ENCODE measurements at places on chromosomes 5 and 9. TPM values are rescaled to one million over a fixed set of nuclear protein-coding genes. Genes with fewer than 3 reads are reported as not detected.

GRCh38 chr9:100884518-100884917, 144.0 kb upstream of the PLPPR1 start:
- DNase-seq = no peak

The MAT2B gene
- 97.6 TPM for total RNA-seq

GRCh38 chr5:73434907-73435306, 13.7 kb downstream of the FOXD1 start:
- no peak for DNase-seq

- no peak for DNase-seq
These were observed 278.3 kb upstream of the RFX3 start for GRCh38 chr9:3804103-3804502.

DNA sequence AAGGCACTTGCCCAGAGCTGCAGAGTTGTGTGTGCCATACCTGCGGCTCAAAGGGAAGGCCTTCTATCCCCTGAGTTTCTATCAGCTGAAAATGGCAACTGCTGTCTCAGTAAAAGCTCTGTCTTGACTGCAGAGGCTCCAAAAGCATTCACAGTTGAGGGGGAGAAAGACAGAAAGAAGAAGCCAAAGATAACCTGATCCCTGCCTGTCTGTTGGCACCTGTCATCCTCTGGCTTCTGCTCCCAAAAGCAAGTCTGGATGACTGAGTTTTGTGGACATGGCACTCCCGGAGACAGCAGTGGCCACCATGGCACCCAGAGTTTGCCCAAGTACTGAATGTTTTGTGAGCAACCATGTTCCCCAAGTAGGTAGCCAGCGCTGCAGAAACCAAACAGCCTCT, 176.6 kb downstream of the NR3C1 start:
- no peak for DNase-seq

DNA sequence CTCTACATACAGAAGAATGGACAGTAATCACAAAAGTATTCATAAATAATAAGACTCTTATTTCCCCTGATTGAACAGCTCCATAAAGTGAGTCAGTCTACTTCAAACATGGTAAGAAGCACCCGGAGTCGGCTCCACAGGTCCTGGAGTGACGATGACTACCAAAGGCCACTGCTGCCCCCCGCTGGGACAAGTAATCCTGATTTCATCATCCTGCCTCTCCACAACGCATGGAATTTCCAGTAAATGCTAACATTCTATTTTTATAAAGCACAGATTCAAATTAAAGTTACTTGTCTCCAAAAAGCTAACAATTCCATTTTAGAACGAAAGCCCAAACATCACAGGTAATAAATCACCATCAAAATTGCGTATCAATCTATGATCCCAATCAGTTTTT, 16.2 kb downstream of the ATPSCKMT start:
- peak; percentile 93 for DNase-seq

The CETN3 gene
- 23.8 TPM for total RNA-seq

The POLR3G gene
- 2.5 TPM for total RNA-seq

The GKAP1 gene
- total RNA-seq = 19.0 TPM

The IRF1 gene
- total RNA-seq = 18.4 TPM

- no peak for DNase-seq
These were observed 59.8 kb upstream of the TBC1D9B start for GRCh38 chr5:179967489-179967888.

DNA sequence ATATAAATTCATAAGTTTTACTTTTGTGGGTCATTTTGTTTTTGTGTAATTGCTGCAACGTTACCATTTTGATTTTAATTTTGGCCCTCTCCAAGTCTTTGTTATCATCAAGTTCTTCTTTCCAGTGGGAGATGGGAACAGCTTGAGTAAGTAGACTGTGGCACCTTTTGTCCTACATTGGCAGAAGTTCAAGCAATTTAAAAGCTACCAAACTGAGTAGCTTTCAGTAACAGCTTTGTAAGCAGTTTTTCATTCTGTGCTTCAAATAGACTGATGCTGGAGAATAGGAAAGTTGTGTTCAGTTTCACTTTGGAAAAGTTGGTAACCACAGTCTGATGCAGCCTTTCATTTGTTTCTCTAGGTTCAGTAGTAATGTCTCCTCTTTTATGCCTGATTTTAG, 47.8 kb upstream of the TMED7 start:
- no peak for DNase-seq

The TRPM3 gene
- 0.03 TPM for total RNA-seq

GRCh38 chr5:96927008-96927407, 8.9 kb upstream of the LNPEP start:
- DNase-seq = no peak

DNA sequence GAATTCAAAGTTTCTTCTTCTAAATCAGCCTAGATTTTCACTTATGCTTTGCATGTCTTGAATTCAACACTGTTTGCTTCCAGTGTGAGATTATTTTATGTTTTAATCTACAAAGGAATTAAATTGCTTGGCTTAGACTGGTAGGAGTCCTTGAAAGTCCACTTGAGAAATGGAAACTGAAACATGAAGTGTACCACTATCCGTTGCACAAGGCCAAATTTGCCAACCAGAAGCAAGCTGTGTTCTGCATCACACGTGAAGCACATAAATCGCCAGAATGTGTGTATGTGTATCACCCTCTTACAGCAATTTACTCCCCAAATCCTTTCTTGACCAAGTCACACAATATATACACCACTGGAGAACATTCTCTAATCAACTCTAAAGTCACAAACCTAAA, 10.3 kb downstream of the SEMA6A start:
- no peak for DNase-seq

DNA sequence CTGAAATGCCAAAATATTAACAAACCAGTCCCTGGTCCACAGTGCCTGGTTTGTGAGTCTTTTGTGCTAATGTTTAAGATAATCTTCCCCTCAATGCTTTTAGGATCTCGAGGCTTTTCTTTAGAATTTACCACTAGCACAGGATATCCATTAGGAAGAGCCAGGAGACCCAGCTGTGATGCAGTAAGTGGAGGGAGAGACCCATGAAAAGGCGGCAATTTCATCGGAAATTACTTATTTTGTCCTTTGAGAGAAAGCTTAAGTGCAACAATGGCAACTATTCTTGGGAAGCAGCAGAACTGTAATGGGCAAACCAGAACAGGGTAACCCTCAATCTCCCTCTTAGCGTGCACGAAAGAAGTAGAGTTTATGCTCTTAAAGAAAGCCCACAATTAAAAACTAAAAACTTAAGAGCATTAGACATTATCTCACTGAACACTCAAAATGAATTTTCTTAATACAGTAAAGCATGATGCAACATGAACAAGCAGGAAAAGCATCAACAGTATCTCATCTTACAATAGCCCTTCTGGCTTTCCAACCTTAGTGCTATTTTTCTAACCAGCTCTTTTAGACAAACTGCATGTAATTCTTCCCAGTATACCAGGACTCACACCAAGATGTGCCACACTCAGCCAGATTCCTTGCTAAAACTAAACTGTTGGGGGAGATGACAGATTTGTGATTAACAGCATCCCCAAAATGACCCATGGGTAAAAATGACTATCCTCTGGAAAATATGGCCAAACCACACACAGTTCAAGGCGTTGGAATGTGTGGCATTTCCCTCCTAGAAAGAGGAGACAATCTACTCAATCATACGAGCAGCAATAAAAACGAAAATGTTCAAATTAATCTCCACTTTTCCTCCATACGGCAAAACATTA, 36.4 kb downstream of the PWWP2A start:
- DNase-seq = peak; percentile 81

DNA sequence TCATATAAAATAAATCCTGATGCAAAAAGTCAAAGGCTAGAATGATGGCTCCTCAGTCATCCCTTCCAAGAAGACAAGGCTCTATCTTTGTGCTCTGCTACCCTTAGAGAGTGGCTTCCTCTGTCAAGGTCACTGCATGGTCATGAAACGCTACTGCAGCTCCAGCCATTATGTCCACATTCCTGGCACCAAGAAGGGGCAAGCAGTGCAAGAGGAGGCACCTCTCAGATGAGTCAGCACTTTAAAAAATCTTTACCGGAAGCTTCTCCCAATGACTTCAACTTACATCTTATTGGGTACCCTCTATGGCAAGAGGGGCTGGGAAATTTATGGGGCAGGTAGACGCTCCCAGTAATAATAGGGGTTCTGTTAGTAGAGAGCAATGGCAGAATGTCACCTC, 129.5 kb upstream of the CPEB4 start:
- DNase-seq = no peak

- DNase-seq = no peak
These were observed 3.4 kb downstream of the PCDHGC5 start for GRCh38 chr5:141492168-141492885.

DNA sequence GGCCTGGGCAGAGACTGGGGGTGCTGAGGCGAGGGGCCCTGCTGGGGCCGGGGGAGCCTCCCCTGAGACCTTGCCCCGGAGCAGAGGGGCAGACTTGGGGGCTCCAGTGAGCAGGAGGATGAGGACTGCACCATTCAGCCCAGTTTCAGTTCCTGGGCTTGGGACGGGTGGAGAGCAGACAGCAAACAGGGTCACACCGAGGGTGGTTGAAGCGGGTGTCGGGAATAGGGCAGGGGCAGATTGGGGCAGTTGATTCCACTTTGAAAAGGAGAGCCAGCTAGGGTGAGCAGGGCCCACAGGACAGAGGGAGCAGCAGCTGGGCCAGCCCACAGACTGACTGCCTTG, 4.5 kb downstream of the GRK6 start:
- DNase-seq = no peak

- DNase-seq = peak; percentile 41
These were observed 902 bp downstream of the HABP4 start for GRCh38 chr9:96450613-96451528.

The PCDHB9 gene
- 3.8 TPM for total RNA-seq

DNA sequence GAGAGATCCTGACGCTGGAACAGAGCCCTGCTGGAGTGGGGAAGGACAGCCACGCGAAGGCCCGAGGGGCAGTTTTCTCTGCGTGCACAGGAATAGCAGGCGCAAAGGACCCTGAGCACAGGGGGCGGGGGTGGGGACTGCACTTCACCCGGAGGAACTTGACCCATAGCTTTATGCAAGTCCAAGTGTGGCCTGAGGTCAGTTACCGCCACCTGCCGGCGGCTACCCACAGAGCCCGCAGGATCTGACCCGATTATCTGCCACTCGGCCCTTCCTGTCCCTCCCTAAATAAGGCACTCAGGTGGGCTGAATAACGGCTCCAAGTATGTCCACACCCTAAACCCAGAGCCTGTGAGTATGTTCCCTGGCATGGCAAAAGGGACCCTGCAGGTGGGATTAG, 65.4 kb upstream of the FCN1 start:
- DNase-seq = no peak

DNA sequence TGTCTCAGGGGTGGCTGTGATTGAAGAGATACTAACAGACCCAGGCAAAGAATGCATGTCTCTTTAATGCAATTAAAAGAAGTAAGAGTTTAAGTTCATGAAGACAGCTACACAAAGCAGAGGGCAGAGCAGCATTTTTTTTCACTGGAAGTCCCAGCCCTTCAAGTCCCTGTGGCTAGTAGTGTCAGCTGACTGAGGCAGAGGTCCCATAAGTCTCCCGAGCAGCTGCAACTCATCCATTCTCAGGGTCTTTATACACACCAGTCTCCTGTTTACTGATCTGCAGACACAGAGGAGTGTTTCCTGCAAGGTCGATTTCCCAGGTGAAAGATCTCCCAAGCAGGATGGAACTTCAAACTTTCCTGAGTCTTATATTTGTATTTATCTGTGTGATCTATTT, 169.4 kb upstream of the GLRA1 start:
- no peak for DNase-seq

GRCh38 chr5:142441616-142442015, 116.8 kb upstream of the SPRY4 start:
- no peak for DNase-seq

DNA sequence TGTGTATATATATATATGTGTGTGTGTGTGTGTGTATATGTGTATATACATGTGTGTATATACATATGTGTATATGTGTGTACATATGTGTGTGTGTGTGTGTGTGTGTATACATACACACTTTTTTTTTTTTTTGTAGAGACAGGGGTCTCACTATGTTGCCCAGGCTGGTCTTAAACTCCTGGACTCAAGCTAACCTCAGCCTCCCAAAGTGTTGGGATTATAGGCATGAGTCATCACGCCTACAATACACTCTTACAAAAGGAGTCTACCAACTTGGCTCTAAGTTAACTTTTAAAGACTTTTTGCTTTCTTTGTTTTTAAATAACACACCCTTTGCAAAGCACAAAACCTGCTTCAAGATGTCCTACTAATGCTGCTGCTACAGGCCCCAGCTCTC, 2.1 kb downstream of the C9orf78 start:
- DNase-seq = no peak

GRCh38 chr9:6147846-6148245, 67.8 kb upstream of the IL33 start:
- DNase-seq = no peak

The NME5 gene
- total RNA-seq = not detected

DNA sequence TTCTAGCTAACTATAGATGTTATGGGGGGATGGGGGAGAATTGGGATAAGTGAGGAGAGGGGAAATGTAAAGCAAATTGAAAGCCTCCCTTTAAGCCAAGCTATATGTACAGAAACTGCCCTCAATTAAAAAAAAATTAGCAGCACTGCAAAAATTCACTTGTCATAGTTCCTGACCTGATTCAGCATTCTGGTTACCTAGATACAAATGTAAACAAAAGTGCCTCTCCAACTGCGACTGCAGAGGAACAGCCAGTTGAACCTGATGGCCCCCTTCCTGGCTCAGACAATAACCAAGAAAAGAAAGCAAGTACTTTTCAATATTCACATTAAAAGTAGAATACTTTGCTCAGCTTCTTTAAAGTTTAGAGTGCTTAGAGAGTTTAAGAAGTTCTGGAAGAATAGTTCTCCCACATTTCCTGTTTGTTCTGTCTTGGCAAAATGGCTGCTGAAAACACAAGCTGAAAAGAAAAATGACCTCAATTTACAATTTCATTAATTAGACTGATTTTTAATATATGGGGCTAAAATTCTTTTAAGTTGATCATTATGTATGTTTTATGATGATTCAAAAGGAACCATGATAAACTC, 1.5 kb downstream of the FAM81B start:
- no peak for DNase-seq

- no peak for DNase-seq
These were observed 169.7 kb upstream of the IRX2 start for GRCh38 chr5:2921176-2921575.

DNA sequence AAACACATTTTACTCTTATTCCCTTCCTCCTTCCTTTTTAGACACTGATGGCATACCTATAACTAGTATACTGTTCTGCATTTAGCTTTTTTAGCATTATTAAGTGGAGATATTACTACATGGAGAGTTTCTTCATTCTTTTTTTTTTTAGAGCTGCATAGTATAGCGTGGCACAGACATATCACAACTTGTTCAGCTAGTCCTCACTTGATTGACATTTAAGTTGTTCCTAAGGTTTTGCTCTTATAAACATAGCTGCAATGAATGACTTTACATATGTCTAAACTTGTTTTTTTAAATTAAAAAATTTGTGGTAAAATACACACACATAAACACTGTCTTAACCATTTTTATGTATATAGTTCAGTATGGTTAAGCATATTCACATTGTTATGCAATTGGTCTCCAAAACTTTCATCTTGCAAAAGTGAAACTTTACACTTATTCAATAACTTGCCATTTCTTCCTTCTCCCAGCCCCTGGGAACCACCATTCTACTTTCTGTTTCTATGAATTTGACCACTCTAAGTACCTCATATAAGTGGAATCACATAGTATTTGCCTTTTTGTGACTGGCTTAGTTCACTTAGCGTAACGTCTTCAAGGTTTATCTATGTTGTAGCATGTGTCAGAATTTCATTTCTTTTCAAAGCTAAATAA, 48.7 kb downstream of the ANKDD1B start:
- DNase-seq = no peak
